ENCODE measurements at places on chromosomes 11 and 22.

DNA sequence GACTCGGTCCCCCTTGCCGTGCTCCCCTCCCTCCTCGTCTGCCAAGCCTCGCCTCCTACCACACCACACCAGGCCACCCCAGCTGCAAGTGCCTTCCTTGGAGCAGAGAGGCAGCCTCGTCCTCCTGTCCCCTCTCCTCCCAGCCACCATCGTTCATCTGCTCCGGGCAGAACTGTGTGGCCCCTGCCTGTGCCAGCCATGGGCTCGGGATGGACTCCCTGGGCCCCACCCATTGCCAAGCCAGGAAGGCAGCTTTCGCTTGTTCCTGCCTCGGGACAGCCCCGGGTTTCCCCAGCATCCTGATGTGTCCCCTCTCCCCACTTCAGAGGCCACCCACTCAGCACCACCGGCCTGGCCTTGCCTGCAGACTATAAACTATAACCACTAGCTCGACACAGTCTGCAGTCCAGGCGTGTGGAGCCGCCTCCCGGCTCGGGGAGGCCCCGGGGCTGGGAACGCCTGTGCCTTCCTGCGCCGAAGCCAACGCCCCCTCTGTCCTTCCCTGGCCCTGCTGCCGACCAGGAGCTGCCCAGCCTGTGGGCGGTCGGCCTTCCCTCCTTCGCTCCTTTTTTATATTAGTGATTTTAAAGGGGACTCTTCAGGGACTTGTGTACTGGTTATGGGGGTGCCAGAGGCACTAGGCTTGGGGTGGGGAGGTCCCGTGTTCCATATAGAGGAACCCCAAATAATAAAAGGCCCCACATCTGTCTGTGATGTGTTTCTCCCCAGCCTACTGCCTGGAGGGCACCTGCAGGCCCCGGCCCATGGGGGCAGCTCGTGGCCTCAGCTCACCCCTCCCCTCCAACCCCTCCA is 29.8 kb downstream of the CAPN1 start:
- DNase-seq, result no peak

- DNase-seq, result no peak
These were observed 29.4 kb upstream of the PDGFB start for GRCh38 chr22:39273950-39274887.

DNA sequence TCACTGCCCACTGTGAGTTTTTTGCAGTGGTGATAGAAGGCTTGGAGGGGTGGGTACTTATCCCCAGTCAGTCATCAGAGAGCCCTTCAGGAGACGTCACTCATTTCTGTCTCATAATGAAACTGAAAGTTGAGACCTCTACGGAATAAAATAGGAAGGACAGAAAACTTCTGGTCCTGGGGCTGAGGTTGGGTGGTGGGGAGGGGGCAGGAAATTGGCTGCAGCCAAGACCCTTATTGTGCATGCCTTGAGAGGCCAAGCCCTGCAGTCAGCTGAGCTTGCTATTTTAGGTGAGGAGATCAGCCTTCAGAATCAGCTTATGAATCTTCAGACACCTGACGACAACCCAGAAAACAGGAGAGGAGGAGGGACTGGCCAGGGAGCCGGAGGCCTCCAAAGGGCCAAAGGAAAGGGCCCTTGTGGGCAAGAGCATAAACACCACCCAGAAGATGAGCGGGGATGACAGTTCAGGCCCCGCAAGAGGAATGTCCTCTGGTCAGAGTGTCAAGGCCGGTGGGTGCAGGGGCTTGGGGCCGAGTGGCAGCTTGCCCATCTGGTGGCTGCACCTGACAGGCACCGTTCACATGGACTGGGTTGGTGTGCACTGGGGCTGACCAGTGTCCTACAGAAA is 17.9 kb upstream of the ADA2 start:
- peak; percentile 80 for DNase-seq

GRCh38 chr11:8335683-8336082 is 72.0 kb upstream of the LMO1 start:
- DNase-seq, result no peak

- no peak for DNase-seq
These were observed 1.1 kb downstream of the IL18BP start for GRCh38 chr11:71999798-72000197.

- no peak for DNase-seq
These were observed 101.7 kb downstream of the CWC15 start for GRCh38 chr11:94871491-94872185.

- no peak for DNase-seq
These were observed 10.7 kb downstream of the PRPF19 start for GRCh38 chr11:60895687-60896086.

DNA sequence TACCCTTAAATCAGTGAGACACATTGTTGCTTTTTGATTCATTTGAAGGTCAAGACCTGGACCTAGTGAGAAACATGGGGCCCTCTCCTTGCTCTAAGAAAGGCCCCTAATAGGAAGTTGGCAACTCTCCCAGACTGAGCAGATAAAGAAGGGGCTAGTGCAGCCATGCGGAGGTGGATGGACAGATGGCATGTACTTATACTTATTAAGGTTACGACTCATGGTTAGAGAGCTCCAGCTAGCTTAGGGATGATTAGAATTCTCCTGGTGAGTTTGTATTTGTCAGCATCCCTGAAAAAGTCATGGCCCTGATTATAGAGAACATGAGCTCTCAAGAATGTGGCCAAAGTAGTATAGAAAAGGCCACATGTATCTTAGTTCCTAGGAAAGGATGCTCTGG is 112.1 kb upstream of the BDNF start:
- DNase-seq, result no peak

GRCh38 chr11:35173011-35173511 is 34.1 kb downstream of the CD44 start:
- no peak for DNase-seq

GRCh38 chr11:130201026-130201425 is 41.4 kb downstream of the ST14 start:
- DNase-seq, result no peak

DNA sequence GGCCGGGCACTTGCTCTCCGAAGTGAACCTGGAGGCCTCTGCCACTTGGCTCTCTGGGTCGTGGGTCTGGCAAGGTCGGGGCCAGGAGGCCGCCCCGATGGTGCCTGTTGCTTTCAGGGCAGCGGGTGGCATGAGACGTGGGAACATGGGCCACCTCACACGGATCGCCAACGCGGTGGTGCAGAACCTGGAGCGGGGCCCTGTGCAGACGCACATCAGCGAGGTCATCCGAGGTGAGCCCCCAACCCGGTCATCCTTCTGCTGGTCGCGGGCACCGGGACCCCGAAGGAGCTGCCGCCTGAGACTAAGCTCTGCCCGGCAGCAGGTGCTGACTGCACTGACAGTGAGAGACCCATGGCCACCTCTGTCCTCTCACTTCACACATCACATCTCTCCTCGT is 40.0 kb downstream of the SBF1 start:
- DNase-seq, result no peak

DNA sequence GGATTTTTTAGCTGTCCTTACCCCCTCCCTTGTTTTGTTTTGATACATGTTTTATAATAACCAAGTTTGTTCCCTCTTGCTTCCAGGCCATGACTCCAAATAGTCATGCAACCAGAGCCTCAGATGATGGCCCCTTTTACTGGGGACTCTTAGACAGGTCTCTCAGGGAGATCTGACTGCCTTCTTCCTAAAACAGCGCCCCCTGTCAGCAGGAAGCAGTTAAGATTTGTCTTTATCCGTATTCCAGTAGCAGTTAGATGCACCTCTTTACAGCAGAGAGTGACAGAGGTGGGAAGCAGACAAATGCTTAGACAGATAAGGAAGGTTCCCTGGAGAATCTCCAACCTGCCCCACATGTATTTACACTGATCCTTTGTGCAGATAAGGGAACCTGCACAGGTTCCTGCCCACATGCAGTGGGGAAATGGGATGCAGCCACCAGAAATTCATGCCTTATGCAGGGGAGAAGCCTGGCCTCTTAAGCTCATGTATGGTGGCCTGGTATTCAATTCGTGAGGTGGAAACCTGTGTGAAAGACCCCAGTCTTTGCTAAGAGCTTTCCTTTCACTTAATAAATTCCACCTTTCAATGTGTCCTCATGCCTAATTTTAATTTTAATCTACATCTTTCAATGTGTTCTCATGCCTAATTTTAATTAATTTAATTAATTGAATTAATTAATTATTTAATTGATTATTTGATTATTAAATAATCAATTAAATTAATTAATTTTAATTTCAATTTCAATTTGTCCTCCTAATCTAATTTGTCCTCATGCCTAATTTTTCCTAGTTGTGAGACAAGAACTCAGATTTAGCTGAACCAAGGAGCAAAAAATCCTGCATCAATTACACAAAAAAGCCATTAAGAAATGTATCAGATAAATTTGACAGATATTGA is 11.5 kb upstream of the GLYAT start:
- no peak for DNase-seq

DNA sequence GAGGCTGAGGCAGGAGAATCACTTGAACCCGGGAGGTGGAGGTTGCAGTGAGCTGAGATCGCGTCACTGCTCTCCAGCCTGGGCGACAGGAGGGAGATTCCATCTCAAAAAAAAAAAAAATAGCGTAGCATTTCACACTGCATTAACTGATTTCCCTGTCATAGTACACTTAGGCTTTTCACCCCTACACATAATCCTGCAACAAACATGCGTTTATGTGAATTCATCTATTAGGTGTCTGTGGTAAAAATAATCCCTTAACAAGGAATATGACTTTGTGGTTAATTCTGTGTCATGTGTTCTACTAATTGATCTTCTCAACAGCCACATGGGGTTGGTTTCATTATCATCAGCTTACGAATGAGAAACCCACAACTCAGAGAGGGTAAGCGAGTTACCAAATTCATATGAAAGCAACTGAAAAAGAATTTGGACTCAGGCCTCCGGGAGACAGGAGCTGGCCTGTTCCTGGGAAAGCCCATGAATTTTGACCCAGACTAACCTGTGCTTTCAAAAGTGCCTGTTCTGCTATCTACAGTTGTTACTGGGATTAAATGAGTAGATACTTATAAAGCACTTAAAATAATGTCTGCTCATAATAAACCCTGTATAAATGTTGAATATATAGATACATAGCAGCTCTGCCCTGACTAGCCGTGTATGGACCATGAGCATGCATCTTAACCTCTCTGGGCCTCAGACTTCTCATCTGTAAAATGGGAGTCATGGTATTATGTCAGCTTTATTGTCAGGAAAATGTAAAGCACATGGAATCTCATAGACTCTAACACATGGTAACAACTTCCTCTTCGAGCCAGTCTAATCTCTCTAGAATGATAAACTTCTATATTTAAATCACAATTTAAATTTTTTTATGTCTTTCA is 36.6 kb downstream of the KCNJ1 start:
- DNase-seq, result peak; percentile 12

GRCh38 chr11:38460896-38461295 is 1862.9 kb upstream of the RAG2 start:
- DNase-seq, result peak; percentile 13

GRCh38 chr22:35977136-35977535 is 51.5 kb downstream of the RBFOX2 start:
- no peak for DNase-seq

- no peak for DNase-seq
These were observed 2.3 kb upstream of the ST3GAL4 start for GRCh38 chr11:126352934-126353801.

DNA sequence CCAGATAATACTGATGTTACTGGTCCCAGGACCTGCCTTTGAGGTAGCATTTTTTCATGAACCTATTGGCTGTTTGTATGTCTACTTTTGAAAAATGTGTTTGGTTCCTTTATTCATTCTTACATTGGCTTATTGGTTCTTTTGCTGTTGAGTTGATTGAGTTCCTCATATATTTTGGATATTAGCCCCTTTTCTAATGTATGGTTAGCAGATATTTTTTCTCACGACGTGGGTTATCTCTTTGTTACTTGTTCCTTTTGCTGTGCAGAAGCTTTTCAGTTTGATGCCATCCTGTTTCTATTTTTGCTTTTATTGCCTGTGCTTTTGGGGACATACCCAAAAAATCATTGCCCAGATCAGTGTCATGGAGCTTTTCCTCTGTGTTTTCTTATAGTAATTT is 9.8 kb upstream of the ZNF74 start:
- DNase-seq, result no peak

DNA sequence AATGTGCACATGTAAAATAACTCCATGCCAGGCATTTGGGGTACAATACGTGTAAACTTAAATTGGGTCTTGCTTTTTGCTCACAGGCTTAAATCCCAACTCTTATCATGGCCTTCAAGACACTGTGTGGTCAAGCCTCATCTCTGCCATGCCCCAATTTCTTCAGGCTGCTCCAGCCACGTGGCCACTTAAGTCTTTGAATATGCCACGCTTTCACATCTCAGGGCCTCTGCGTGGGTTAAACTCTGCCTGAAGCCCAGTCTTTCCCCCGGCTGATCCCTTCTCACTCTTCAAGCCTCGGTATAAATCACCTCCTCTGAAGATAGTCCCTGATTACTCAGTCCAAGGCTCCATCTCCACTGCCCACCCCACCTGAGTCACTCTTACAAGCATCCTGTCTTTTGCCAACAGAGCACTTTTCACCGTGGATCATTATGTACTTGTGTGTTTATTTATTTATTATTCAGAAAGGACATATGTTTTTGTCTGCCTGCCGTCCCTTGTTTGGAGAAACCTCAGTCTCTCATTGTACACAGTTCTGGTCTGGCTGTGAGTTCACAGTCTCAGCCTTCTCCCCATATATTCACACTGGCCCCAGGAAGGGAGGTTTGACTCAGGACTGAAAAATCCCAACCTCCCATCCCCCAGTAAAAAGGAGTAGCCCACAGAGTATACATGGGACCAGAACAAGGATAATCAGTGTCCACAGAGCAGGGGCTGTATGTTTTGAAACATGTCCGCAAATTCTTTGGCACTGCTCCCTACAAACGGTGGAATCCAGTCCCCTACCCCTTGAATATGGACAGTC is 344.7 kb downstream of the MN1 start:
- no peak for DNase-seq

DNA sequence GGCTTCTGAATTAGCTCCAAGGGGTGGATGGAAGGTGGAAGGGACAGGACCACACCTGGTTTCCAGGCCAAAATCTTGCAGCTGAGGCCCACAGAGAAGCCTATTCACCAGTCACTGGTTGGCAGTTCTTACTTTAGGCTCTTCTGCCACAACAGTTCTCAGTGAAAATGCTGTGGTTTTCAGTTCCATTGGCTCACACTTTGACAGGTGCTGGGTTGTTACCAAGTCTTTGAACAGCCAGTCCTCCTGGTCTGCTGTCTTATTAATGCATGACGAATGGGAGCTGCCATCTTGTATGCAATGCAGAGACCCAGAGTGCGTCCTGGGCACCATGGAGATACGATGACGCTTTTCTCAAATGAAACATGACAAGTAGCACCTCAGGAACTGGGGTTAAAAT is 232.0 kb upstream of the ZBED5 start:
- no peak for DNase-seq

GRCh38 chr22:31790240-31790639 is 36.4 kb downstream of the DEPDC5 start:
- peak; percentile 46 for DNase-seq
